Esophagus muscularis mucosa (tissue), 4 donors: ENCODE measurements at places on chromosomes 11 and 22. TPM values are rescaled to one million over a fixed set of nuclear protein-coding genes. Genes with fewer than 3 reads are reported as not detected.
A peak's percentile ranks its signal among the peaks of the same experiment; 100 is the strongest.

Gene MYOD1
- total RNA-seq = not detected

Gene ABCC8
- total RNA-seq = 2.5 TPM

- H3K27ac ChIP-seq = no peak overlapping the region
- no peaks in the 10 kb centered on the region for H3K4me1 ChIP-seq
- H3K27me3 ChIP-seq = no peaks in the 10 kb centered on the region
- no peaks in the 10 kb centered on the region for H3K36me3 ChIP-seq
These were observed 13.5 kb downstream of the MS4A10 start for GRCh38 chr11:60798631-60799030.

GRCh38 chr11:19849107-19849789, 136.6 kb downstream of the NAV2 start:
- no peaks in the 10 kb centered on the region for H3K27me3 ChIP-seq
- no peak overlapping the region for H3K27ac ChIP-seq
- peaks cover 24% of the 10 kb centered on the region for H3K36me3 ChIP-seq
- H3K4me1 ChIP-seq = peaks cover 36% of the 10 kb centered on the region

Gene RAB36
- 9.7 TPM for total RNA-seq

GRCh38 chr11:57571606-57572005, 4.1 kb upstream of the UBE2L6 start:
- no peak for DNase-seq
- no peaks in the 10 kb centered on the region for H3K27me3 ChIP-seq
- no peak overlapping the region for H3K4me3 ChIP-seq
- H3K4me1 ChIP-seq = peaks cover 9% of the 10 kb centered on the region
- H3K36me3 ChIP-seq = no peaks in the 10 kb centered on the region

DNA sequence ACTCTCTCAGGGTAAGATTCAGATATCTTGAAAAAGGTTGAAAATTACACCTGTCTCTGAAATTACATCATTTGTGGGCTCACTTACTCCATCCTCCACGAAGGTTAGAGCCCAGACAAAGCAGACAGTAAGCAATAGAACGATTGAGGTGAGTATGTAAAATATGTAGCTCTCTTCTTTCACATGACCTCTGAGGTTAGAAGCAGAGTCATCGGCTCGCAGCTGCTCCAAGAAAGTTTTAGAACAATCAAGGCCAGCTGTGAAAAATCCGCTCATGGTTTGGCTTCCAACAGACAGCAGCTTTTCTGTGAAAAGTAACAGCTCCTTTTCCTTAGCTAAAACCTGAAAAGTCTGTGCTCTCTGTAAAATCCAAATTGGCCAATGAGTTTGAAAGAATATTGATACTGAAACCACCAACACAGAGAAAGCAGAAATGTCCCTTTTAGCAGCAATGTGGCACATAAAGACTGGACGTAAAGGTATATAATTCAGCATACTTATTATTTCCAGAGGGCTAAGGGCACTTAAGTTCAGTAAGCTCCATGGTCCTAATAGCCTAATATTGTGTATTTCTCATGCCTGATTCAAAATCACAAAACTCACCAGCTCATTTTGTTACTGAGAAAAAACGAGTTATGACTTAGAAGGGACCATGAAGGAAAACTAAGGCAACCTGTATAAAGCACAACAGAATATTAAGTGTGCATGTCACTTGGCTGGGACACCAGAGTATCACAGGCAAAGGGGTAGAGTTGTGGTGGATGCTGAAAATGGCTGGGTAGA, 78.2 kb downstream of the FAM76B start:
- H3K4me3 ChIP-seq = no peak overlapping the region
- H3K36me3 ChIP-seq = no peaks in the 10 kb centered on the region
- H3K27ac ChIP-seq = no peak overlapping the region
- no peaks in the 10 kb centered on the region for H3K27me3 ChIP-seq

- no peak overlapping the region for H3K27ac ChIP-seq
- DNase-seq = no peak
- H3K4me1 ChIP-seq = peaks cover 5% of the 10 kb centered on the region
- H3K4me3 ChIP-seq = no peak overlapping the region
These were observed 2.4 kb upstream of the SAAL1 start for GRCh38 chr11:18108254-18108653.

DNA sequence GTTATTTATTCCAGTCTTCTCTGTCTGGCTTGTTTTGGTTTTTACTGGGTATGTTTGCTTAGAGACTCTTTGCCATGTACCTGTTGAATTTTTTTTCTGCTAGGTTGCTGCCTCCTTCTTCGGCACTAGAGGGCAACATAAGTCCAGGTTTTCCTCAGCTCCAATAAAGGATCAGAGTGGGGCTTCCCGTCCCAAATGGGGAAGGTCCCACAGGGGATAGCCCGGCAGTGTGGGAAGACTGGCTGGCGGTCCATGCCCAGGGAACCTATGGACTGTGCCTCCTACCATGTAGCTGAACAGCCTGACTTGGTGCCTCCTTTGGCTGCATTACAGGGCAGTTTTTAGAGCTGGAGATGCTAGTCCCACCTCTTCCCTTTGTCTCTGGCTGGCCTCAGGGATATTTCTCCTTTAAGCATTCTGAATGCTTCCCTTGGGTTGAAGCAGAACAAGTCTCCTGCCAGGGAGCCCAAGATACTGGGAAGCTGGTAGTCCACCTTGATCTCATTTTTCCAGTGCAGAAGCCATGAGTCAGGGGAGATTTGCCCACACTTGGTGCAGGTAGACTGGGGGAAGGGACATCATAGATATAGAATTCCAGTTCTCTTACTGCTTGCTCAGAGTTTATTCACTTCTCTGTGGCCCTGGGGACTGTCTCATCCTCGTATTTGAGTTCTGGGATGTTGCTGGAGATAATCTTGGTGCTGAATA, 60.2 kb downstream of the BRD1 start:
- H3K4me1 ChIP-seq = peaks cover 13% of the 10 kb centered on the region
- no peak overlapping the region for H3K4me3 ChIP-seq
- peaks cover 14% of the 10 kb centered on the region for H3K36me3 ChIP-seq
- no peak for DNase-seq
- H3K27me3 ChIP-seq = no peaks in the 10 kb centered on the region
- H3K27ac ChIP-seq = no peak overlapping the region

GRCh38 chr11:120168108-120168959, 30.4 kb upstream of the TRIM29 start:
- DNase-seq = no peak
- no peaks in the 10 kb centered on the region for H3K36me3 ChIP-seq
- no peaks in the 10 kb centered on the region for H3K27me3 ChIP-seq
- peak overlapping the region; percentile 51 for H3K4me3 ChIP-seq

Gene SCGB2A2
- total RNA-seq = not detected

Gene CCDC179
- not detected for total RNA-seq

Gene ARL14EP
- total RNA-seq = 29.1 TPM

- no peaks in the 10 kb centered on the region for H3K27me3 ChIP-seq
- no peak overlapping the region for H3K4me3 ChIP-seq
- DNase-seq = no peak
- H3K36me3 ChIP-seq = no peaks in the 10 kb centered on the region
These were observed 5.4 kb downstream of the FDX1 start for GRCh38 chr11:110434952-110435779.

GRCh38 chr22:22892096-22893052, 4.8 kb downstream of the IGLL5 start:
- no peaks in the 10 kb centered on the region for H3K36me3 ChIP-seq
- H3K4me1 ChIP-seq = no peaks in the 10 kb centered on the region
- no peak overlapping the region for H3K27ac ChIP-seq

Gene B4GAT1
- total RNA-seq = 32.0 TPM

Gene NNMT
- total RNA-seq = 599 TPM

Gene SRRD
- 15.4 TPM for total RNA-seq

- no peak within 1 kb of the TSS for H3K27ac ChIP-seq
- H3K36me3 ChIP-seq = no peaks in the 10 kb centered on the region
- no peak within 1 kb of the TSS for H3K4me3 ChIP-seq
- no peaks in the 10 kb centered on the region for H3K27me3 ChIP-seq
These were observed at the start of gene OR5M8 for GRCh38 chr11:56491270-56491669. Gene OR5M8, minus strand, starts transcription at chr11:56491370. Its CDS starts 0 bp downstream, at chr11:56491370.
